Spinal cord (tissue), 10 donors: ENCODE measurements at places on chromosomes 6 and 20. TPM values are rescaled to one million over a fixed set of nuclear protein-coding genes. Genes with fewer than 3 reads are reported as not detected.

DNA sequence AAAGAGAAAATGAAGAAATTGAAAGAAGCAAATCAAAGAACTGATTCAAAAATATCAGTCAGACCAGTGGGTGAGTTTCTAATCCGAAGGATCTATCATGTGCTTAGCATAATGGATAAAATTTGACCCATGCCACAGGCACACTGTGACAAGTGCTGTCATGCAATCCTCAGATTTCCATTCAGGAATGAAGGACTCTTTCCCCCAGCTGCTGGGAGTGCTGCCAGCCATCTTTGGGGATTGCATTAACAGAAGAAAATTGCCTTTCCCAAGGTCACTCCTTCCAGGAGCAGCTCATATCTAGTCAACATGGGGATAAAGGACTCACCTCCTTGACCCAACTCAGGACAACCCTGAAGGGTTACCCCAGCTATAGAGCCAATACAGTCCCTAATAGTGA, 316.7 kb upstream of the TBX18 start:
- DNase-seq, result no peak

GRCh38 chr6:125773387-125774341, 17.1 kb upstream of the NCOA7 start:
- no peak for DNase-seq

LTB gene
- total RNA-seq, result 1.9 TPM

CD40 gene
- 1.6 TPM for total RNA-seq

LRRC73 gene
- total RNA-seq, result 1.8 TPM

DNA sequence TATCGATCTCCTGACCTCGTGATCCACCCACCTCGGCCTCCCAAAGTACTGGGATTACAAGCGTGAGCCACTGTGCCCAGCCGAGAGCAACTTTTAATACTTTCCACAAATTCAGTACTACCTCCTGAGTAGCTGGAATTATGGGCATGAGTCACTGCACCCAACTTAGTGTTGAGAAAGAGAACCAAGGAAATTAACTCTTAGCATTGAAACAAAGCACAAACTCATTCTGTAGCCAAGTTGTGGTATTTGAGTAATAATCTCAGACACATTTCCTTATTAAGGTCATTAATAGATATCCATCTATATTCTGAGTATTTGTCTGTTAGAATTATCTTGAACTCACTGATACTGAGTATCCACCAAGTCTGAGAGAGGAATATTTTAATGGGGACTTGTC, 14.3 kb upstream of the ELOVL2 start:
- DNase-seq, result no peak

RAD21L1 gene
- 0.10 TPM for total RNA-seq

GRCh38 chr6:25250878-25251277, 28.3 kb upstream of the CARMIL1 start:
- DNase-seq, result no peak

GRCh38 chr20:41261790-41262717, 55.5 kb downstream of the ZHX3 start:
- DNase-seq, result no peak

GRCh38 chr20:63900413-63900812, 5.5 kb downstream of the DNAJC5 start:
- no peak for DNase-seq

GRCh38 chr6:5345324-5345723, 84.0 kb downstream of the FARS2 start:
- no peak for DNase-seq

- DNase-seq, result peak; percentile 59
Observed at GRCh38 chr6:136158387-136158821, 91.7 kb downstream of the MTFR2 start.

DNA sequence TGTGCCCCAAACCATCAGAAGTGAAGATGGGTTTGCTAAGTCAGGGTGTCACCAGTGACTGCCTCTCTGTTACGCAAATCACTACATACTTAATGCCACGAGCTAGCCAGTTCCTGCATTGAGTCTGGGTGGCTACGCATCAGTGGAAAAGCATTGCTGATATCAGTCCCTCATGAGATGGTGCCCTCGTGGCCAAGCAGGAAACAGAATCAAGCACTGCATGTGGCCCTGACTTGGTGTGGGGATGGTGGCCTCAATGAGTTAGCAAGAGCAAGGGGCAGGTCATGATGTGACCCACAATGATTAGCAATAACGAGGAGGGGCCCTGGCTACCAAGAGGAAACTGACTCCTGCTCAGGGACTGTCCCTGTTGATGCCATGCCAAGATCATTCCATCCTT, 51.6 kb upstream of the FNDC1 start:
- no peak for DNase-seq

DNA sequence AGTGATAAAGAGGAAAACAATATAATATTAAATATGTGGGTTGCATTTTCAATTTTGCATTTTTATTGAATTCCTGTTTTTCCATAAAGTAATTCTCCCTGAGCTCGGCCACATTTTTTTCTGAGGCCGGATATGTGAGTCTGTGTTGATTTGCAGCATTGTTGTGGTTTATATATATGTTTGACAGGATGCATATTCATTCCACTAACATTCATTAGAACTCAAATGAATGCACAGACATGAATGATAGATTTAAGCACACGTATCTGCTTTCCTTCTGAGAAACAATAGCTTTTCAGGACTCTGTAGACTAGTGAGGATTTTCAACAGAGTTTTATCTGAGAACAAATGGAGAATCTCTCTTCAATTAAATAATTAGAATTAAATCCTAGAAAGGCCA, 10.6 kb upstream of the EXOC2 start:
- DNase-seq, result no peak

HLA-DQA1 gene
- 1.9 TPM for total RNA-seq

DNA sequence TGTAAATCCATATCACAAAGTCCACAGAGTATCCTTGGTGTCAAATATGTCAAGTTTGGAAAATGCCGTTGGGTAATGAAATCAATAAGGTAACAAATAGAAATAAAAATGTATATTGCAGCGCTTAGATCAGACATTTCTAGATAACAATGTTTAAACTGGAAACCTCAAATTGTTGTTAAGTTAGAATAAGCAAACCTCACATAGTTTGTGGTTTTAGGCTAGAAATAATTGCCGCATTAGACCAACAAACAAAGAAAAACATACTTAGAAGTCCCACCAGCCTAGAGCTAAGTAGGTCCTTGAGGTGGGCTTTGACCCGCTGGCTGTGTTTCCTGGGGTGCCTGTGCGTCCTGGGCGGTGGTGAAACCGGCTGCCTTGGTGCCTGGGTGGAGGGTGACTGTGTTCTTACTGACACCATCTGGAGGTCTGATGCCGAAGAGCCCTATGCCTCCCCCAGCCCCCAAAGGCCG, 71.4 kb downstream of the DACT2 start:
- no peak for DNase-seq

CST7 gene
- total RNA-seq, result 0.55 TPM

DNA sequence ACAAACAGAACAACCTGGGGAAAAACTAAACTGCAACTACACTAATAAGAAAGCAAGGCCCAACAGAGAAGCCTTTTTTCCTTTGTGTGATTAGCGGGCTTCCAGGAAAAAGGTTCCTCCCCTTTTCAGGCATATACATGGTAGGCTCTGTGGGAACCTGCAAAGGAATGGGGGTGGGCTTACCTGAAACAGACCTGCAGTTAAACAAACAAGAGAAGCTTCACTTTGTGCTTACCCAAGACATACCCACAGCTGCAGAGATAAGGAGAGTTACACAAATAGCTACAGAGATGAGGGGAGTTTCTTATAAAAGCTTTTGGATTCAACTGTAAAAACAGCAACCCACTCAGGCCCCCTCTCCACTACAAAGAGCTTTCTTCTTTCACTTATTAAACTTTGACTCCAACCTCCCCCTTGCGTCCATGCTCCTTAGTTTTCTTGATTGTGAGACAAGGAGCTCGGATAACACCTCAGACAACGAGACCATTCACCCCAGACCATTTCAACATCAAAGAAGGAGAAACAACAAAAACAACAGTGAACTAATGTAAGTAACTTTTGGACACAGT, 30.9 kb downstream of the RNF146 start:
- no peak for DNase-seq

GRCh38 chr6:14129575-14129974, 12.0 kb downstream of the CD83 start:
- DNase-seq, result peak; percentile 88
